ENCODE measurements at places on chromosomes 11 and 22. TPM values are rescaled to one million over a fixed set of nuclear protein-coding genes. Genes with fewer than 3 reads are reported as not detected.

GRCh38 chr11:128720522-128720985, 26.7 kb downstream of the FLI1 start:
- peak; percentile 46 for DNase-seq

DNA sequence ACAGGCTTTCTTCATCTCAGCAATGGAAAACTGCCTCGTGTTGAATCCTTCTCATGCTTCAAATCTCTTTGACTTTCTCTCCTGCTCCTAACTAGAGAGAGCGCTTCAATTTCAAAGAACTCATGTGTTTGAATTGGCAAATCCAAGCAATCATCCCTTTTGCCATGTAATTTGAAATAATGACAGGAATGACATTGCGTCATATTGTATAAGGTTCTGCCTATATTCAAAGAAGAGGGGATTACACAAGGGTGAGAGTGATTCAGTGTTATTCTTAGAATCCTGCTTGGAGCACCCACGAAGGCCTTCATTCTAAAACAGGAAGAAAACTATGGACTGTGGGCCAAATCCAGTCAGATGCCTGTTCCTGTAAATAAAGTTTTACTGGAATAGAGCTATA, 720.6 kb downstream of the JRKL start:
- no peak for DNase-seq

The OR9G4 gene
- total RNA-seq: not detected

The CD3D gene
- total RNA-seq: not detected

The SCO2 gene
- total RNA-seq: 3.3 TPM

GRCh38 chr11:46918083-46918787, at the start of gene LRP4:
LRP4 (minus strand) TSS chr11:46918550; CDS start chr11:46918379, 171 bp downstream.
- peak; percentile 65 for DNase-seq

- DNase-seq: no peak
Observed at GRCh38 chr11:70496591-70497535, 98.5 kb downstream of the CTTN start.

DNA sequence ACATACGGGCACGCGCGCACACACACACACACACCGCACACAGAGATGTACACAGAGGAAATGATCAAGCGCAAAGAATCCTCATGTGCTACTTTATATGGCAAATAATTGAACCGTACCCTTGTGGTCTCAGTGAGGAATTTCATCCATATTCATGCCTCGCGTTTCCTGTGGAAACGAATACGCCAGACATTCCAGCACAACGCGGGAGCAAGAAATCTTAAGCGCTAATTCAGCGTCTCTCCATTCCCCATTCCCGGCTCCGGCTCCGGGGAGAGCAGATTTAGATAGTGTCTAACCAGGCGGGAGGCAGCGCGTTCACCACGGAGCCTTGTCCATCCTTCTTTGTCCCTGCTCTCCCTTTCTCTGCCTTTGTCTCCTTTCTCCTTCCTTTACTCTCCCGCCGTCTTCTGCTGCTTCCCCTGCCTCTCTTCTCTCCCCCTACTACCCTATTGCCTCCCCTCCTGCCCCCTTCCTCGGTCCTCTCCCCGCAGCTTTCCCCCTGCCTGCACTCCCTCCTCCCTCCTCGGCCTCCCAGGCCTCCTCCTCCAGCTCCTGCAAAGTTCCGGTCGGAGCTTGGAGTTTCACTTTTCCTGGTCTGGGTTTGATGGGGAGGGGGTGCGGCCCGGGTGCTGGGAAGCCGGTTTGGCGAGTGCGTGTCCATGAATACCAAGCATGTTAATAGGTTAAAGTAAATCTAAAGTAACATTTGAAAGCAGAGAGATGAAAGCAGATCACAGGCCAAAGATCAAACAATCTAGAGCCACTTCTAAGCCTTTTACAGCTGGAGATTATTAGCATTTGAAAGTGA, 579.3 kb downstream of the BUD13 start:
- peak; percentile 82 for DNase-seq

DNA sequence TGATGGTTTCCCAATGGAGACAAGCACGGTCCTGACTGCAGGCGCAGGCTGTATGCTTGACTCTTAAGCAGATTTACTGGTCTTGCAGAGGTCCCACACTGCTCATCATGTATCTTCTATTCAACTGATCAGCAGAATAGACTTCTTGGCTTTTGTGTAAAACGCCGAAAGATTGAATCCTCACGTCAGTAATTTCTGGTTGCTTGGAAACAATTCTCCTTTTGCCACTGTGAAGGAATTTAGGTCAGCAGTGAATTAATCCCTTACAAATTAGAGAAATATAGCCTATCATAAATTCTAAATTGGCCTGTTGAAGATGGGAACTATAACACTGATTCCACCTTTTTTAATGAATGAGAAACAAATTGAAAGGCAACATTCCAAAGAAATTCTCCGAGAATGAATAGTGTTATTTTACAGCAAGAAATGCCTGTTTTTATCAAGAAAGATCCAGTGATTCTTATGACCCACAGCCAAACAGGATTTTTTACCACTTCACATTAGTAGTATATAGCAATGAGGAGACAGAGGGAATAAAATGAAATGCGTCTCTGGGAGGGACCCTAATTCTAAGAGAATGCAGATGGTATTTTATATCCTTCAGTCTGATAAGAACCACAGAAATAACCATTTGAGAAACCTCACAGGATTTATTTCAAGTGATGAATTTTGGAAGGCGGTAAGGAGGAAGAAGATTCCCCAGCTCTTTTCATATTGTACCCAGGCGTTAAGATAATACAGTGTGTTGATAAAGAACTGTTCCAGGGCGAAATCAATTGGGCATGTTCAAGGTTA, 362.5 kb downstream of the RAB38 start:
- DNase-seq: no peak

DNA sequence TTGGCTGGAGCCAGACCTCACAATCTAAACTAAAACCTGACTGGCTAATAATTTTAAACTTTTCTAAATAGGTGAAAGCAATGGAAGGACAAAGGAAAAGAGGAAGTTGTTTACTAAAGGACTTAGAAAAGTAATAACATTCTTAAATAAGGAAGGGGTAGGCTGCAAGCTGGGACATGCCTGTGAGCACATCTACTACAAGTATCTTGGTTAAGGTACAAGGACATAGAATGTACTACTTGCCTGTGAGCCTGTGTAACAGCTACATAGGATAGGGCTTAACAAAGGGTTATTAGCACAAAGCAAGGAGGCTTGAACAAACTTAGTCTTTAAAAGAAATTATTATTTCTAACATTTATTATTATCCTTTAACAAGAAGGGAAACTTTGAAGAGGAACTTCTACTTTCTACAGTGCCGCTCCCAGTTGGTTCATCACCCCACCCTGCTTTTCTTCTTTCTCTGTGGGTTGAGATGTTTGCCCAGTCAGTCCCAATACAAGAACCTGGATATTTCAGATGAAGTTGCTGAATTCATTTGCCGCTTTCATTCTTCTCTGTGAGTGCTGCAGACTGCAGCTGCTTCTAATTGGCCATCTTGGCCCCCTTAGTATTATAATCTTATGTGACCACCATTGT, 87.5 kb downstream of the PRMT3 start:
- no peak for DNase-seq

The SLC5A12 gene
- total RNA-seq: 2.7 TPM
